ENCODE measurements at places on chromosomes 6 and 20.
A peak's percentile ranks its signal among the peaks of the same experiment; 100 is the strongest.

- no peak for DNase-seq
Observed at GRCh38 chr20:46204594-46205186, 86.6 kb downstream of the CD40 start.

- no peak for DNase-seq
Observed at GRCh38 chr6:114042267-114043016, 71.5 kb upstream of the HDAC2 start.

GRCh38 chr6:20454204-20454824, 52.6 kb downstream of the E2F3 start:
- DNase-seq: peak; percentile 27

GRCh38 chr6:143221698-143222097, 161.0 kb downstream of the AIG1 start:
- no peak for DNase-seq

DNA sequence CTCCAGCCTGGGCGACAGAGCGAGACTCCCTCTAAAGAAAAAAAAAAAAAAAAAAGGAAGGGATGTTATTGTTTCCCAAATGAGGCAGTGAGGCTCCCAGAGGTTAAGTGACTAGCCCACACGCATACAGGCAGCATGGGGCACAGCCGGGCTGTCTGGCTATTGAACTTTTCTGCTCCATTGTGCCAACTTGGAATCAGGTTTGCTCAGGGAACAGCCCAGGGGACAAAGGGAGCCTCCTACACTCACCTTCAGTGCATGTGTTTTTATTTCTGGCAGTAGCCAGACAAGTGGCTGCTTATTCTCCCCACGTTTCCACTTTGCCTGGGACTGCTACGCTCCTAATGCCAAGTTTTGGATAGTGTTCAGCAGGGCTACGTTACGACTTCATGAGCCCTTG, 10.7 kb downstream of the ETV7 start:
- DNase-seq: no peak

DNA sequence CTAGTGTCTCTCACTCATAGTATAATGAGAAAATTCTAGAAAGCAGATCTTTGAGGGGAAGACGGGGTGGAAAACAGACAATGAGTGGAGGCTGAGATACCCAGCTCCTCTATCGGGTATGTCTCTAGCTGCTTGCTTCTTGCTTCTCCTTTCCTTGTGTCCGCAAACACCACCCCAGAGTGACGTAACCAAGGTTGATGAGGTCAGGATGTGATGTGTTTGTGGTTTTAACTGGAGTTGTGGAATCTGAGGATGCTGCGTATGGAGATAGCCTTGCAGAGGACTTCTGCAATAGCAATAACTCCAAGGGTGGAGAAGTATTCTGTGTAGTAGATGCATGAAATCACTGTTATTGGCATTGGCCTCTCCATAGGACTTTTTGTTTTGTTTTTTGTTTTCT, 132.7 kb upstream of the IFNGR1 start:
- DNase-seq: no peak

DNA sequence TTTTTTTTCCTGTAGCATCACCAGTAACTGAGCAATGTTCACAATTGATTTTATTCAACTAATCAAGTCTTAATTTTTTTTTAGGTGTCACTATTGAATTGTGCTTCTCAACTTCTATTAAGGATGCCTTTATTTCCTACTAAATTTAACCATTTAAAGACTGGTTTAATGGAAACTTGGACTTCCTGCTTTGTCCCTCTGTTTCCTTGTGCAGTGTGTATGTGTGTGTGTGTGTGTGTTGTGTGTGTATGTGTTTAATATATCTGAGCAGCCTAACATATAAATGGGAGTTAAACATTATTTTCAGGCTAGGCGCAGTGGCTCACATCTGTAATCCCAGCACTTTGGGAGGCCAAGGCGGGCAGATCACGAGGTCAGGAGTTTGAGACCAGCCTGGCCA, 1.8 kb downstream of the SERPINB6 start:
- DNase-seq: no peak

- no peak for DNase-seq
Observed at GRCh38 chr6:42104804-42105125, 37.7 kb downstream of the C6orf132 start.

GRCh38 chr6:54060286-54060685, 51.0 kb upstream of the MLIP start:
- DNase-seq: no peak

- DNase-seq: no peak
Observed at GRCh38 chr20:1664911-1665310, 7.3 kb upstream of the SIRPG start.

GRCh38 chr20:9572670-9573069, 58.3 kb downstream of the LAMP5 start:
- DNase-seq: no peak

DNA sequence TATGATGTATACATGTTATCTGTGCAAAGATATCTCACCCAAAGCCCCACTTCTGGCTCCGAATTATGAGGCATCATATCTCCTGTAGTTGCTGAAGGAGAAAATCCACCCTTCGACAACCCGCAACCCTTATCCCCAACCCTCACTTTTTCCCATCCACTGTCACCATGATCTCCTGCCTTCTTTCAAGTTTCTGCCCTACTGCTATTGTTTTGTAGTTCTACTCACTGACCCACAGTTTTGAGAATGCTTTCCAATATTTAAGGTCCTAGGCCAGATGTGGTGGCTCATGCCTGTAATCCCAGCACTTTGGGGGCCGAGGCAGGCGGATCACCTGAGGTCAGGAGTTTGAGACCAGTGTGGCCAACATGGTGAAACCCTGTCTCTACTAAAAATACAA, 22.2 kb downstream of the ADGRF1 start:
- no peak for DNase-seq

DNA sequence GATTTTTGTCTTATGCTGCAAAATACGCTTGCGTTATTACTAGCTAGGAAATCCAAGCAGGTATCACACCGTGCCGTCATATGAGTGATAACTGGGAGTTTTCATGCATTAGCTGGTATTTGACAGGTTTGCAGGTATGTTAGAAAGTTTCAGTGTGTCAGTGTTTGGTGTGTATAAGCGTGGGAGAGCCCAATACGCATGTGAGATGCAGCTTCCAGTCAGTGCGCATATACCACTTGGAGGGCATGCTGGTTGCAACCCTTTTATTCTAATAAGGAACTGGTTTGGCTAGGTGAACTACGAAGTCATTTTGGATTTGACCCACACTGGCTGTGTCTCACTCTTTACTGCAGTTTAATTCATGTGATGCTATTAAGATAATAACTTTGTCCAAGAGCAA, 35.1 kb downstream of the JARID2 start:
- no peak for DNase-seq

DNA sequence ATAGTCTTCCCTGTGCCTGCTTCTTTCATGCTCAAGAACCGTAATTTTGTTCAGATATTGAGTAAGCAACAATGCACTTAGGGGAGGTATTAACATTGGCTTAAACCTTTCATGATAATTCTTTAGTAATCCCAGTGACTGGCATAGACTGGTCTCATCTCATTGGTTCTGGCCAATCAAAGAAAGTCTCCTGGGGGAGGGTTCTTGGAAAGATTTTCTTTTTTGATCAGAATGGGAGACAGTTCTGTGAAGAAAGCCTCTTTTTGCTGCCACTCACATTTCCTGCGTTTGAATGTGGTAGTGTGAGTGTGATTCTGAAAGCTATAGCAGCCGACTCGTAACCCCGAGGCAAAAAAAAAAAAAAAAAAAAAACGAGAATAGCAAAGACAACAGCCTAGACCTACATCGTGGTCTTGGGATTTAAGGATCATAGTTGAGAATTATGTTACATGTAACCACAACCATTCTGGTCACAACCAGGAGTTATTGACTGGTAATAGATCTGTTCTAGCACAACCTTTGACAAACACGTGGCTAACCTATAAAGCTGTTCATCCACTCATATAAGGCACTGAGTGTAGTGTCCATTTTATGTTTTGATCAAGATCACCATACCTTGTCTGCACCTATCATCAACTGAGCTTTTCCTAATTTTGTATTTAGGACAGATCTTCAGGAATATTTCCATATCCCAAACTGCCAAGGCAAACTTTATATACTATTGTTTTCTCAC, 15.1 kb upstream of the TMEM217 start:
- DNase-seq: peak; percentile 6

GRCh38 chr6:3745566-3746118, 5.9 kb downstream of the PXDC1 start:
- no peak for DNase-seq

GRCh38 chr20:18662279-18663040, 74.6 kb downstream of the DTD1 start:
- DNase-seq: no peak

DNA sequence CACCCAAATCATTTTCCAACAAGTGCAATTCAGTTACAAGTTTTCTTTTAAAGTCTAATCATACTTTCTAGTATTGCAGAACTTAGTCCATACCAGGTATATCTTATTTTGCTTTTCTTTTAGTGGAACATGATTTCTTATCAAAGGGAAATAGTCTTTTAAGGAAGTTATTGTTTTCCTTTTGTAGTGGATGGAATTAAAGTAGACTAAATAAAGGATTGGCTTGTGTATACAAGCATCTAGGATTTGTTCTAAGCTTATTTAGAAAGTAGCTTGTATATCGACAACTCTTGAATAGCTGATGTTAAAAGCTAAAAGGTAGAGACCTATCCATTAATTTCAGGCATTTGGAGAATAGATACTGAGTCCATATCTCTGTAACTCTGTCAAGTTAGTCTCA, 14.8 kb downstream of the DCBLD1 start:
- DNase-seq: no peak

GRCh38 chr6:26185004-26185403, 97.8 kb downstream of the HFE start:
- DNase-seq: no peak

GRCh38 chr20:25038591-25039015, 19.3 kb downstream of the ACSS1 start:
- no peak for DNase-seq

GRCh38 chr6:166477647-166478365, 95.1 kb upstream of the MPC1 start:
- no peak for DNase-seq

GRCh38 chr20:45416917-45417316, 976 bp downstream of the PIGT start:
- no peak for DNase-seq

DNA sequence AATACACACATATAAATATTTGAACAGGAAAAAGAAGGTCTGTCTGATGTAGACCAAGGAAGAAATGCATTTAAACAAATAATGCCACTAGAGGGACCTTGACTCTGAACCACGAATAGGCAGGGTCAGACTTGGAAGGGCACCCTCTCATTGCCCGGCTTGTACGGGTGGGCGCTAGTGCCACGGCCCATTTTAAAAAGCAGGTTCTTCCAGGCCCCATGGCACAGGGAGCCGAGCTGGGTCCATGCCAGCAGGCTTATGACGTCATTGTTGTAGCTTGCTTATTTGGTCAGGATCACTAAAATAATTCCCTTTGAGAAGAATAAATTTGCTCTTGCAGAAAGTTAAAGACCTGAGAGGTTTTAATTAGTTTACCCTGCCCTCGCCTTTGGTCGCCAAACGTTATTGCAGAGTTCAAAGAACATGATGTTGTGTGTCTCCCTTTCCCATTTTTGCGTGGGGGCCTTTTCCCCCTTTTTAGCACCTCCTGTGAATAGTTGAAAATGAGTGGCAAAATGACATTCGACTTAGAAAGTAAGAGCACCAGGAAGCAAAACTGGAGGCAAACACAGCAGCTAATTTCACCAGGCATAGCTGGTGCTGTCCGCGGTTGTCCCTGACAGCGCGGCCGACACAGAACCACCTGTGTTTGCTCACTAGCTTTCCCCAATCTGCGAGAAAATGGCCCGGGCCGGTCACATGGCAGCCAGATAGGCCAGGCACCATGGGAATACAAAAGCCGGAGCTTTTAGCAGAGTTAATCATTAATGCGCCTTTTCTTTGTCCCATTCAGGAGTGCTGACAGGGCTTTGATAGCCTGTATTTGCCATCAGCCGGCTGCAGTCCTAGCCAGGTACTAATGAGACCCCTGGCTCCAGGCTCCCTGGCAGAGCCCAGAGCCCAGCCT, 93.8 kb downstream of the FOXA2 start:
- no peak for DNase-seq

- peak; percentile 13 for DNase-seq
Observed at GRCh38 chr6:167699141-167699931, 127.4 kb upstream of the AFDN start.

DNA sequence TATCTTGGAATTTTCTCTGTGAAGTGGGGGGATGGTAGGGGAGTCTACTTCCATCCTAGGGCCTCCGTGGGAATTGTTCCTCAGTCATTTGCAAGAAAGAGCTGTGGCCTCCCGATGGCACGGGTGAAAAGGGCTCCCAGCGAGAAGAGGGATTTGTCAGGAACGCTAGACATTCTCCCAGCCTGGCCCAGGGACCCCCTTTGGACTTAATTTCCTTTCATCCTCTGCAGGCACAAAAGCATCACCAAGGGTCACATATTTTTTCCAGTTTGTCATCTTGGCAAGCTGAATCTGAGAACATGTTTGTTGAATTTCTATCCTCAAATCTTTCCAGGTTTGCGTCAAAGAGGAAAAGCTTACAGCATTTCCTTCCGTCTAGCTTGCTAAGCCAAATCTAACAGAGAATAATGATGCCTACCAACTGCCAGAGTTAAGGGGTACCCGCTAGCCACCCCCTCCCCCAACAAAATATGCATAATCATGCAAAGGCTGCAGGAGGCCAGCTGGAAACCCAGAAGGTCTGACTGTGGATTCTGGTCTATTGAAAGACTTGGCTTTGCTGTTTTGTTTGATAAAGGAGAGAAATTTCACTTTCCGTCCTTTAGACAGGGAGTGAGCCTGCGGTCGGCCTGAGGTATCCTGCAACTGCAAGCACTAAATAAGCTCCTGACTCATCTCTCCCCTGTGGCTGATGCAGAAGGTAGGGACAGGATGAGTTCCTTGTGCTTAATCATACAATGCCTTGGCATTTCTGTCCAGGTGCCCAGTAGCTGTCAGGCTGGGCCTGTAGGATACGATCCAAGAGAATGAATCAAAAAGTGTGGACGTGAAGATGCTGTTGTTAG, 23.1 kb downstream of the PSMG4 start:
- DNase-seq: no peak

GRCh38 chr6:154951345-154952200, 43.5 kb upstream of the TIAM2 start:
- no peak for DNase-seq

- no peak for DNase-seq
Observed at GRCh38 chr6:125952764-125953501, 3.6 kb upstream of the HINT3 start.

GRCh38 chr6:157644043-157644810, 178.8 kb upstream of the SNX9 start:
- DNase-seq: no peak

DNA sequence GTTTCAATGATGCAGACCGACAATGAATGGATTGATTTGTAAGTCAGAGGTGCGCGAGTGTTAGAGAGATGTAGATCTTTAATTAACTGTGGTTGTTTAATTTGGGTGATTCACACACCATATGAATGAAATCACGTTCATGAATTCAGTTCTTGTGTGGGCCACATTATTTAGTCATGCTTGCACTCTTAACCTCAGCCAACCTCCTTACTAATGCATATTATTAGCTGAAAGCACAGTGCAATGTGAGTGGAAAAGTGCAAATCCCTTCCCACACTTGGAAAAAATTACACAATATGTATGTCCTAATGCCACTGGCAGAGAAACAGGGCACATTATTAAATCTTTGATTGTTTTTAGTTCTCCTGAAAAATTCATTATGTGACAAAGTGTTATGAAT, 512.5 kb downstream of the BCKDHB start:
- peak; percentile 24 for DNase-seq

Data from COLO829 (cell line).